ENCODE measurements at places on chromosomes 5 and 9. TPM values are rescaled to one million over a fixed set of nuclear protein-coding genes. Genes with fewer than 3 reads are reported as not detected.
A peak's percentile ranks its signal among the peaks of the same experiment; 100 is the strongest.

DNA sequence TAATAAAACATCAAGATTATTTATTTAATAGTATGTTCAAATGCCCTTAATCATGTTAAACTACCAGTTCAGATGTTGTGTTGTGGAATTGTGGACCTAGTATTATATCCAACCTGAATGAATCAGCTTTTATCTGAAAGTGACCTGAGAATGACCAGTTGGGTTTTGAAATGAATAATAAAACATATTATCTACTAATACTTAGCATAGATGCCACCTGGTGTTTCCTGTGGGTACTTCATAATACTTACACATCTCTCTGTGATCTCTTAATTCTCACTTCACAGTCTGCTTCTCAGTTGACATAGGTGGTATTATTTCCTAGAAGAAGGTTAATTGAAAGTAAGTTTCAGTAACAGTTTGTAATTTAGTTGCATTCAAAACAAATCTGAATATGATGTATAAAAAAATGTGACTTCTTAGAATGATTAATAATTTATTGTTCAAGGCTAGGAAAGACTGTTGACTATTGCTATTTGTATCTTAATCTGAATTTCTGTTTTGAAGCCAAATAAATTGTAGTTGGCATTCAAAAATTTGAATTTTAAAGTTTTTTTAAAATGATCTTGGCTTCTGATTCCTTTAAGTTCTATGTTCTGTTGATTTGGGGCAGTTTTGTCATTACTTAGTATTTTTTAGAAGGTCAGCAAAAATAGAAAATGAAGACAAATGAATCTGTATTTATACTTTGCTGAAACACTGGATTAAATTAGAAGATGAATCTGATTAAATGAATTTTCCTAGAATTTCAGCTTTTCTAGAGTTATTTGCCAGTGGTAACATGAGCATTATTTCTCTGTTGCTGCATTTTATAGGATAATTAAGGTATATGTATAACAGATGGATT, 48.2 kb downstream of the KIF2A start:
- peak; percentile 35 for DNase-seq
- H3K4me3 ChIP-seq = no peak overlapping the region
- H3K27ac ChIP-seq = no peak overlapping the region
- no peaks in the 10 kb centered on the region for H3K4me1 ChIP-seq
- no peaks in the 10 kb centered on the region for H3K27me3 ChIP-seq

GRCh38 chr5:135069895-135070657, 36.0 kb upstream of the PITX1 start:
- H3K4me1 ChIP-seq = no peaks in the 10 kb centered on the region
- DNase-seq = no peak
- H3K36me3 ChIP-seq = no peaks in the 10 kb centered on the region
- no peak overlapping the region for H3K27ac ChIP-seq
- H3K4me3 ChIP-seq = no peak overlapping the region
- H3K27me3 ChIP-seq = no peaks in the 10 kb centered on the region

- H3K4me1 ChIP-seq = no peaks in the 10 kb centered on the region
- H3K27me3 ChIP-seq = peaks cover 50% of the 10 kb centered on the region
- H3K4me3 ChIP-seq = no peak overlapping the region
- no peak overlapping the region for H3K27ac ChIP-seq
- no peak for DNase-seq
- no peaks in the 10 kb centered on the region for H3K36me3 ChIP-seq
Observed at GRCh38 chr9:974031-974995, 2.1 kb upstream of the DMRT3 start.

DNA sequence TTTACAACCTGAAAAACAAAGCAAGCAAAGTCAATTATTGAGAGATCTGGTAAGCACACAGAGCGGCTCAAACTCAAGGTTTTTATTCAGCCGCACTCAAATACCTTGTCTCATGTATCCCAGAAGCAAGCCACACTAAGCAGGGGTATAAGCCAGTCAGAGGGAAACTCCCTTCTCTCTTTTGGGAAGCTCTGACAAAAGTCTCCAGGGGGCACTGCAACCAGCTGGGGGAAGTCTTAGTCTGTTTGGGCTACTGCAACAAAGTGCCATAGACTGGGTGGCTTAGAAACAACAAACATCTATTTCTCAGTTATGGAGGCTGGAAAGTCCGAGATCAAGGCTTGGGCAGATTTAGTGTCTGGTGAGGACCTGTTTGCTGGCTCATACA, 246.0 kb downstream of the ENC1 start:
- H3K36me3 ChIP-seq = no peaks in the 10 kb centered on the region
- DNase-seq = no peak
- H3K4me3 ChIP-seq = no peak overlapping the region
- H3K27ac ChIP-seq = no peak overlapping the region
- H3K27me3 ChIP-seq = no peaks in the 10 kb centered on the region

DNA sequence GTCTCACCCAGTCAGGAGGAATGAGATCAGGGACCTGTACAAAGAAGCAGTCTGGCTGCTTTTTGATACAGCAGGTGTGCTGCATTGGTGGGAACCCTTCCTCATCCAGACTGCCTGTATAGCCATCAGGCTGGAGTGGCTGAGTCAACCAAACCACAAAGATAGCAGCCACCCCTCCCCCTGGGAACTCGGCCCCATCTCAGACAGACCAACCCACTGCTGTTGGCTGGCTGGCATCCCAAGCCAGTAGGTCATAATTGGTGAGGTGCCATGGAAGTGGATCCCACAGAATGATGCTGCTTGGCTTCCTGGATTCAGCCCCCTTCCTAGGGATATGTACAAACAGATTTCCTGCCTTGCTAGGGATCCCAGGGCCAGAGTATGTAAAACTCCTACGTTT, 60.9 kb downstream of the YTHDC2 start:
- no peaks in the 10 kb centered on the region for H3K27me3 ChIP-seq
- H3K36me3 ChIP-seq = peaks cover 5% of the 10 kb centered on the region
- H3K4me1 ChIP-seq = no peaks in the 10 kb centered on the region
- no peak overlapping the region for H3K27ac ChIP-seq

DNA sequence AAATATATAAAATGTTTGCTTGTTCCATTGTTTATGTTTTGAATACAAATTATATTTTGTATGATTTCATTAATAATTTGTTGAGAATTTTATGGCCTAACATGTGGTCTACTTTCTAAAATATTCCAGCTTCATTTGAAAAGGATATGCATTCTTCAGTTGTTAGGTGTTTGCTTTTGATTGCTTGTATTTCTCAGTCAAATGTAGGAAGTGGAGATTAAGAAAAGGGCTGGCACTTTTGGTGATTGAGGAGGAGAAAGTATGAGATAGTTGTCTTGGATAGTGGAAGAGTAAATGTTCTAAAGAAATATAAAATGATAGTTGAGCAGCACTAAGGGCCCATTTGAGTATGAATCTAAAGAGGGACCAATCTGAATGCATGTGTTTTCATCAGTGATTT, 23.1 kb downstream of the JAK2 start:
- no peaks in the 10 kb centered on the region for H3K4me1 ChIP-seq
- no peak overlapping the region for H3K27ac ChIP-seq
- H3K4me3 ChIP-seq = no peak overlapping the region
- H3K27me3 ChIP-seq = no peaks in the 10 kb centered on the region

DNA sequence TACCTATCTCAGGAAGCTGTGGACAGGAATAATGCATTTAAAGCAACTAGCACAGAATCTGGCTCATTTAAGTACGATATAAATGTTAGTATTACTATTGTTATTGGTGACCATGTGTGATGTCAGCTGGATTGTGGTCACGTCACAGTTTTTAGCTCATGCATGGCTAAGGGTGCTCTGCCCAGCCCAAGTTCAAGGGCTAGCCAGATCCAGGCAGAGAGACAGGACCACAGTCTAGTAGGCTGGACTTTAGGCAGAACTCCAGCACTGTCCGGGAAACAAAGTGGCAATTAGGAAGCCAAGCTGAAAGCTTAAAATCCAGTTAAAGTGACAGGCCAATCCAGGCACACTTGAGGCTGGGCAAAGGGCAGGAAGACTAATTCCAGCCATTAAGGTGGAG, 273.6 kb downstream of the ADAMTSL1 start:
- no peaks in the 10 kb centered on the region for H3K36me3 ChIP-seq
- H3K4me1 ChIP-seq = no peaks in the 10 kb centered on the region
- DNase-seq = no peak
- H3K27ac ChIP-seq = no peak overlapping the region
- H3K4me3 ChIP-seq = no peak overlapping the region

GRCh38 chr9:6842584-6842947, 84.8 kb downstream of the KDM4C start:
- no peak overlapping the region for H3K4me3 ChIP-seq
- H3K36me3 ChIP-seq = 0 out of 2 replicates have a peak, but pooled peaks cover 3% of the 10 kb centered on the region
- DNase-seq = no peak
- no peaks in the 10 kb centered on the region for H3K4me1 ChIP-seq

DNA sequence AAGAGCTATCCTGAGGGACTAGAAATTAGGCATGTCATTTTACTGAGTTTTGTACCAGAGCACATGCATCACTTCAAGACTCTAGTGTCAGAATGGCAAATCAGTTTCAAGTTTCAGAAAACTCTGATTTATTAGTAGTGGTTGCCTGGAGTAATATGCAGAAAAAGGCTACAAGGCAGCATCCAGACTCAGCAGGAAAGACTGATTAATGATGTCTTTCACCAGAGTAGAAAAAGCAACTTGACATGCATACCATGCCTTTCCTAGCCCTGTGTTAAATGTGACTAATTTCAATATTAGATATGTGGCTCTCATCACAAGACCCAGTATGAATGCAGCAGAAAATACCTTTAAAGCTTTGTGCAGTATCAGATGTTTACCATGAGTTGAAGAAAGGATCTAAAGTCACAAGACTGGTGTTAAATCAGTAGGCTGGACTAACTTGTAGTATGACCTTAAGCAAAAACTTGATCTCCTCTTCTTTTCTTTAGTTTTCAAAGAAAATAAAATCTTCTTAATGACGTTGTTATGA, 1251.2 kb upstream of the C9orf72 start:
- no peaks in the 10 kb centered on the region for H3K27me3 ChIP-seq
- H3K4me1 ChIP-seq = no peaks in the 10 kb centered on the region
- no peak overlapping the region for H3K27ac ChIP-seq
- no peaks in the 10 kb centered on the region for H3K36me3 ChIP-seq

GRCh38 chr9:134564431-134565170, 77.0 kb upstream of the COL5A1 start:
- H3K27ac ChIP-seq = no peak overlapping the region
- no peak overlapping the region for H3K4me3 ChIP-seq
- no peaks in the 10 kb centered on the region for H3K4me1 ChIP-seq
- 0 out of 2 replicates have a peak, but pooled peaks cover 2% of the 10 kb centered on the region for H3K27me3 ChIP-seq

- H3K36me3 ChIP-seq = no peaks in the 10 kb centered on the region
- no peaks in the 10 kb centered on the region for H3K4me1 ChIP-seq
- no peak for DNase-seq
- H3K27me3 ChIP-seq = peaks cover 1% of the 10 kb centered on the region
Observed at GRCh38 chr9:119369680-119370366, 588 bp upstream of the BRINP1 start.

IDNK gene
- total RNA-seq = 7.0 TPM

COL15A1 gene
- total RNA-seq = 0.28 TPM

PCDHB9 gene
- total RNA-seq = 0.18 TPM

PKD2L2 gene
- total RNA-seq = not detected

Data from GM12878 (cell line).